ENCODE measurements at places on chromosomes 2 and 18.
A peak's percentile ranks its signal among the peaks of the same experiment; 100 is the strongest.

DNA sequence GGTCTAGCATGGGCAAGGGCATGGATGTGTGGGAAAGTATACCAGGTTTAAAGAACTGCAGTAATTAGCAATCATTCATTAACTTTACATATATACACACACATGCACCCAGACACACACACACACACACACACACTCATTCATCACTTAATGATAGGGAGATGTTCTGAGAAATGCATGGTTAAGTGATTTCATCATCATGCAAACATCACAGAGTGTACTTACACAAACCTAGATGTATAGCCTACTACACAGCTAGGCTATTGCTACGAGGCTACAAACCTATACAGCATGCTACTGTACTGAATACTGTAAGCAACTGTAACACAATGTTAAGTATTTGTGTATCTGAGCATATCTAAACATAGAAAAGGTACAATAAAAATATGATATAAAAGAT lies 83.6 kb downstream of the COLEC12 start:
- no peaks in the 10 kb centered on the region for H3K27me3 ChIP-seq
- DNase-seq: no peak
- no peaks in the 10 kb centered on the region for H3K36me3 ChIP-seq
- 0 out of 2 replicates have a peak, but pooled peaks cover 2% of the 10 kb centered on the region for H3K4me1 ChIP-seq
- no peak overlapping the region for H3K27ac ChIP-seq

GRCh38 chr2:168089200-168089599 lies 158.2 kb downstream of the STK39 start:
- H3K4me3 ChIP-seq: no peak overlapping the region
- peaks cover 6% of the 10 kb centered on the region for H3K4me1 ChIP-seq
- H3K27me3 ChIP-seq: no peaks in the 10 kb centered on the region
- H3K36me3 ChIP-seq: no peaks in the 10 kb centered on the region
- DNase-seq: no peak

DNA sequence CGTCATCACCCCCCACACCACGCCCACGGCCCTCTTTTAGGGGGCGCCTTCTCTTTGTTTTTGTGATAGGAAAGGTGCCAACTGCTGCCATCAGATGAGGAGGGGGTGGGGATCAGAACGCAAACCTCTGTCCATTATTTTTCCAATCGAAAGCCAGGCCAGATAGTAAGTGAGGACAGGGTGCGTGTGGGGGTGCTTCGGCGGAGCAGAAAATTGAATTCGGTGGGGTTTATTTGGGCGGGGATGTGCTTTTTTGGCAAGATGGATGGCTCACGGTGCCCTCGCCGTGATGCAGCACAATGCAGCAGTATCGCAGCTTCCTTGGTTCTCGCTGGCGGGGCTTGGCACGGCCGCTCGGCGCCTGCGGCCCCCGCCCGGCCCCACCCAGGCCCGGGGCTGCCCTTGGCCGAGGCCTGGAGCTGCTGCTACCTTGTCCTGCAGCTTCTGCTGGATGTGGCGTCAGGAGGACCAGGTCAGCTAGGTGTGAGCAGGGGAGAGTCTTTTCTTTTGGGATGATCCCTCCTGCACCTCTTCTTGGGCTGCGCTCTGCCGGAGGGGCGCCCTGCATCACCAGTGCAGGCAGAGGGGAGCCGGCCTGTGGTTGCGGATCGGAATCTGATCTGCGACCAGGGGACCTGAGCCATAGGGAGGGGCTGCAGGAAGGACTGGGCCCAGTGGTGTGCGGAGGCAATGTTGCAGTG lies 1.3 kb downstream of the SPTBN1 start:
- peaks cover 9% of the 10 kb centered on the region for H3K36me3 ChIP-seq
- DNase-seq: peak; percentile 88
- no peaks in the 10 kb centered on the region for H3K27me3 ChIP-seq
- peak overlapping the region; percentile 67 for H3K27ac ChIP-seq
- H3K4me3 ChIP-seq: peak overlapping the region; percentile 80
- H3K4me1 ChIP-seq: peaks cover 13% of the 10 kb centered on the region

DNA sequence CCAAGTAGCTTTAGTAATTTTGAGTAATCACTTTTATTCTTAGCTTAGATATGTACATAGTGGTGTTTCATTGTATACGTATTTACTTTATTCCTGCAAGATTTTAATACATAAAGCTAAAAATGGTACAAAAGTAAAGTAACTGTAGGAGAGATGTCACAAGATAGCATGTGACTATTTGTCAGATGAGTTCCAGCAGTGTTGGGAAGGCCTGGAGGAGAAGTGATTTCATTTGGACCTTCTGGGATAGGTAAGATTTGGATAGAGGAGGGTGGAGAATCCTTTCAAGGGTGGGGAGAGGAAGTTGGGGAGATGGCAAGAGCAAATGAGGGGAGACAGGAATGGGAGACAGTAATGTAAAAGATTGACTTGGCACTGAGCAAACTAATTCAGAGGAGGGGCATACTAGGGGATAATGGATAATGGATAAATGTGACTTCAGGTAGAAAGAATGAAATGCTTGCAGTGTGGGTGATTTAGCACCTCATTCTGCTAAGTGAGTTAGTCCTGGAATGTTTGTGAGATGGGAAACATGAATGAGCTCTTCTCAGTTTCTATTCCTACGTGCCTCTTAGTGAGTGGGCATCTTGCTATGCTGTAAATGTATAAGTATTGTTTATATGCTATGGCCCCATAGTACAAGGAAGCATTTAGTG lies 10.5 kb downstream of the WDR43 start:
- no peaks in the 10 kb centered on the region for H3K27me3 ChIP-seq
- H3K27ac ChIP-seq: no peak overlapping the region
- no peak for DNase-seq
- no peak overlapping the region for H3K4me3 ChIP-seq
- peaks cover 81% of the 10 kb centered on the region for H3K36me3 ChIP-seq
- H3K4me1 ChIP-seq: no peaks in the 10 kb centered on the region

- H3K27me3 ChIP-seq: no peaks in the 10 kb centered on the region
- H3K36me3 ChIP-seq: no peaks in the 10 kb centered on the region
- peak; percentile 53 for DNase-seq
- H3K27ac ChIP-seq: no peak overlapping the region
- H3K4me1 ChIP-seq: peaks cover 23% of the 10 kb centered on the region
Measured at GRCh38 chr2:189411860-189412259, 29.4 kb upstream of the WDR75 start.

- no peaks in the 10 kb centered on the region for H3K4me1 ChIP-seq
- 0 out of 2 replicates have a peak, but pooled peaks cover 4% of the 10 kb centered on the region for H3K27me3 ChIP-seq
- H3K36me3 ChIP-seq: no peaks in the 10 kb centered on the region
- H3K27ac ChIP-seq: no peak overlapping the region
Measured at GRCh38 chr2:103287746-103288145, 525.9 kb downstream of the TMEM182 start.

DNA sequence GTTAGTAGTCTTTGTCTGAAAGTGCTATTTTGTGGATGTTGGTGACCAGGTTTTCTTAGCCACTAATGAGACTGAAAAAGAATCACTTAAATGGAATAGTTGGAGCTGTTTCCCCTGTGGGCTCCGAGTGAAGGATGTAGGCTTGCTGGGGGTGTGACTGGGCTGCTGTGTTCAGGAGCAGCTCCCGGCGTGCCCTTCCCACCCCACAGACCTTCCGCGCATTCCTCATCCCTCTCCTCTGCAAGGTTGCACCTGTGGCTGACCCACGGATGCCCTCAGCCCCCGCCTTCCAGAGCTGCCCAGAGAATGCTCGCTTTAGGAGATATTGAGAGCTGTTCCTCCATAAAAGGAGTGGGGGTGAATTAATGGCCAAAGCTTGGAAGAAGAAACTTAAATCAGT lies 174.3 kb downstream of the LDLRAD4 start:
- no peaks in the 10 kb centered on the region for H3K4me1 ChIP-seq
- no peaks in the 10 kb centered on the region for H3K36me3 ChIP-seq
- no peak overlapping the region for H3K27ac ChIP-seq
- H3K27me3 ChIP-seq: no peaks in the 10 kb centered on the region
- DNase-seq: no peak

DNA sequence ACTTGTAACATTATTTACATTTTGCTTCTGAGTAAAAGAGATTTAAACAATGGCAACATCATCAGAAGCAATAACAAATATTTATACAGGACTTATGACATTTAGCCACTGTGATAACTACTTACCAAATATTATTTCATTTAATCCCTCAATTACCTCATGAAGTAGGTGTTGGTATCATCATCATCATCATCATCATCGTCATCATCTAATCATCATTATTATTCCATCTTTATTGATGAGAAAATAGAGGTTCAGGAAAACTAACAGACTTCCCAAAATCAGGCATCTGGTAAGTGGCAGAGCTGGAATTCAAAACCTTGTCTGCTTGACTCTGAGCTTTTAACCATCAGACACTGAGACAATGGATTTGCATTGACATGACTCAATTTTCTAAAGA lies 204.4 kb downstream of the NCKAP5 start:
- H3K36me3 ChIP-seq: no peaks in the 10 kb centered on the region
- no peak for DNase-seq
- no peaks in the 10 kb centered on the region for H3K4me1 ChIP-seq
- no peaks in the 10 kb centered on the region for H3K27me3 ChIP-seq
- no peak overlapping the region for H3K27ac ChIP-seq

- H3K27me3 ChIP-seq: 0 out of 2 replicates have a peak, but pooled peaks cover 6% of the 10 kb centered on the region
- H3K4me3 ChIP-seq: no peak overlapping the region
- no peak for DNase-seq
- H3K36me3 ChIP-seq: no peaks in the 10 kb centered on the region
Measured at GRCh38 chr2:14773696-14774095, 141.2 kb downstream of the LRATD1 start.

GRCh38 chr2:69615078-69615625 lies 28.4 kb downstream of the AAK1 start:
- no peaks in the 10 kb centered on the region for H3K27me3 ChIP-seq
- no peak overlapping the region for H3K27ac ChIP-seq

DNA sequence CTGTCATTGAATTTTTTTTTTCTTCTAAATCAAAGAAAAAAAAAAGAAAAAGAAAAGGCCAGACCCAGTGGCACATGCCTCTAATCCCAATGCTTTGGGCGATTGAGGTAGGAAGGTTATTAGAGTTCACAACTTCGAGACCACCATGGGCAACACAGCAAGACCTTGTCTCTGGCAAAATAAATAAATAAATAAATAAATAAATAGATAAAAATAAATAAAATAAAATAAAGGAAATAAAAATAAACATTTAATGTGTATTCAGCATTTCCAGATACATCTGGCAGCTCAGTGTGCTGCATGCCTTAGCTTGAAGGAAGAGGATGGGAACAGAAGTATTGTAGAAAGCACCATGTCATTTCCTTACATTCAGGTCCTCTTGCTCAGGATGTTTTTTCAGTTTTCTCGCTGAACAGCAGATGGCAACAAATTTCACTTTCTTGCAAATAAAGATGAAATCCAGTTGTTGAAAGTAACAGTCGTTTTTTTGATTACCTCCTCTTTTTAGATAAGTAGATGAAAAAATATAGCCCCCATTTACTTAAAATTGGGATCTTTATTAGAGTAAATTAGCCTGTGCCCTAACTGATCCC lies 25.7 kb upstream of the FAM178B start:
- no peak overlapping the region for H3K27ac ChIP-seq
- no peak overlapping the region for H3K4me3 ChIP-seq
- H3K36me3 ChIP-seq: no peaks in the 10 kb centered on the region

- H3K36me3 ChIP-seq: no peaks in the 10 kb centered on the region
- DNase-seq: no peak
- H3K4me1 ChIP-seq: no peaks in the 10 kb centered on the region
- H3K27me3 ChIP-seq: no peaks in the 10 kb centered on the region
- H3K27ac ChIP-seq: no peak overlapping the region
- H3K4me3 ChIP-seq: no peak overlapping the region
Measured at GRCh38 chr18:35438480-35439234, 59.1 kb downstream of the INO80C start.

- H3K36me3 ChIP-seq: no peaks in the 10 kb centered on the region
- H3K4me3 ChIP-seq: no peak overlapping the region
- H3K4me1 ChIP-seq: no peaks in the 10 kb centered on the region
- no peak for DNase-seq
- no peak overlapping the region for H3K27ac ChIP-seq
Measured at GRCh38 chr2:156589381-156590079, 153.4 kb downstream of the GPD2 start.

GRCh38 chr2:84963692-84964405 lies 7.1 kb upstream of the KCMF1 start:
- H3K4me3 ChIP-seq: no peak overlapping the region
- no peaks in the 10 kb centered on the region for H3K27me3 ChIP-seq
- peaks cover 23% of the 10 kb centered on the region for H3K36me3 ChIP-seq
- no peak for DNase-seq
- H3K4me1 ChIP-seq: peaks cover 16% of the 10 kb centered on the region

DNA sequence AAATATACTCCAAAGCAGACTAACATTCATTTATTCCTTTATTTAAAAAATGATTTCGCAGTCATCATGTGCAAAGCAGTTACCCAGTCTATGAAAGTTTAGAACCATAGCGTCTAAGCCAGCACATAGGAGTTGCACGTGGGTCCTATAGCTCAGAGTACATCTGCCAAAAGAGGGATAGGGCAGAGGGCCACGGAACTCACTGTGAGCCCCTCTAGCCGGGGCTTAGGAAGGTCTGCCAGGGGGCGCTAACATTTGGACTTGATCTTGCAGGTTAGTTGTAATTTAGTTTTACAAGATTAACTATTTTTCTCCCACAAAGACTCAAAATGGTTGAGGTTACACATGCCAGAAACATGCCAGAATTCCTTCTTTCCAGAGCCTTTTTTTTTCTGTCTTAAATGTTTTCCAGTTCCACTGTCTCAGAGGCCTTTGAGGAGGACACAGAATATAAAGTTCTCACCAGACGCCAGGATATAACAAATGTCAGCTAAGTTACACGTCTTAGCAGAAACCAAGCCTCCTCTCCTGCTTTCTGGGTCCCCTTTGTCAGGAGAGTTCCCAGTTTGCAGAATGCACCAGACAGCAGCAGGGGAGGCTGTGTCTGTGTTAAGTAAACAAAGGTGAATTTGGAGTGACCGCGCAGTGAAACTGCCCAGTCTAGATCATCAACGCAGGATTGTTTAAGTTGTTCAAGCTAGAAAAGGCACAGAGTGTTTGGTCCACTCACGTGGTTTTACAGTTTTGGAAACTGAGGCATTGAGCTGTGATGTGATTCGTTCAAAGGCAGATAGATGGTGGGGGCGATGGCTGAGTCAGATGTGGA lies 292.0 kb downstream of the PRKCE start:
- no peak overlapping the region for H3K4me3 ChIP-seq
- H3K27me3 ChIP-seq: no peaks in the 10 kb centered on the region
- no peak overlapping the region for H3K27ac ChIP-seq
- no peak for DNase-seq

GRCh38 chr2:156915332-156915731 lies 342.2 kb upstream of the GALNT5 start:
- no peaks in the 10 kb centered on the region for H3K4me1 ChIP-seq
- no peaks in the 10 kb centered on the region for H3K27me3 ChIP-seq
- no peaks in the 10 kb centered on the region for H3K36me3 ChIP-seq
- H3K27ac ChIP-seq: no peak overlapping the region
